ENCODE measurements at places on chromosomes 12 and 14.

- no peak for DNase-seq
These were observed 6.5 kb downstream of the TMBIM4 start for GRCh38 chr12:66163289-66163688.

- DNase-seq = no peak
These were observed 10.5 kb downstream of the RNASE10 start for GRCh38 chr14:20515846-20516245.

GRCh38 chr14:49586673-49587460, 687 bp upstream of the RPS29 start:
- DNase-seq = peak; percentile 70

- no peak for DNase-seq
These were observed 11.5 kb downstream of the CCND2 start for GRCh38 chr12:4285070-4285469.

- DNase-seq = no peak
These were observed 115.2 kb upstream of the NCOR2 start for GRCh38 chr12:124682425-124683151.

- no peak for DNase-seq
These were observed 31.2 kb upstream of the VPS33A start for GRCh38 chr12:122297494-122297893.

DNA sequence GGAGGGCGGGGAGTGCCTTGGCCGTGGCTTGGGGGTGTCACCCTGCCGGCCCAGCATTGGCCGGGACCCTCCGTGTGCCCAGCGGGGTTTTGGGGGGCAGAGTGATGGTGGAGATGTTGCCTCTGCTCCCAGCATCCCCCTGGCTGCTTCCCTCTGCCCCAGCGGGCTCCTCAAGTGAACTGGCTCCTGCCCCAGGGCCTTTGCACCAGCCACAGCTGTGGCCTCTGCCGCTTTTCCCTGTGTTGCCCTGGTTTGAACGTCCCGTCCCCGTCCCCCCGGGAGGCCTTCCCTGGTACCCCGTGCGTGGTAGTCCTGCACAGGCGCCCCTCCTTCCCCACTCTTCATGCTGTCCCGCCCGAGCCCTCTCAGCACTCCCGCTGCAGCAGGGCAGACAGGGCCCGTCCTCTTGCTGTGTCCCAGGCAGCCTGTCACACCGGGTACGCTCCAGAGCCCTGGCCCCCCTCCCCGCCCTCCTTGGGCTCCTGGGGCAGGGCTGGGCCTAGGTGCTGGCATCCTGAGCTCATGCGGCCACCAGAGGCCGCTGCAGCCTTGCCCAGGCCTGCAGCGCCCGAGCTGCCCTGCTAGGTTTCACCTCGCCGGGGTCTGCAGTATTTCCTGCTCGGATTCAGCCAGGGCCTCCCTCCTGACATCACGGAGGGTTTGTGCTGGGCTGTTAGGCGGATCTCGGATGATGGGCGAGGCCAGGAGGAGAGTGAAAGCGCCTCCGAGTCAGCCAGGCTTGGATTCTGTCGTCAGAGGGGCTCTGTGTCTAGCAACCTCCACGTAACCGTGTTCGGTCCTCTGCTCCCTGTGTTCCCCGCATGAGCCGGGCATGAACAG, 9.5 kb downstream of the NOC4L start:
- peak; percentile 86 for DNase-seq

DNA sequence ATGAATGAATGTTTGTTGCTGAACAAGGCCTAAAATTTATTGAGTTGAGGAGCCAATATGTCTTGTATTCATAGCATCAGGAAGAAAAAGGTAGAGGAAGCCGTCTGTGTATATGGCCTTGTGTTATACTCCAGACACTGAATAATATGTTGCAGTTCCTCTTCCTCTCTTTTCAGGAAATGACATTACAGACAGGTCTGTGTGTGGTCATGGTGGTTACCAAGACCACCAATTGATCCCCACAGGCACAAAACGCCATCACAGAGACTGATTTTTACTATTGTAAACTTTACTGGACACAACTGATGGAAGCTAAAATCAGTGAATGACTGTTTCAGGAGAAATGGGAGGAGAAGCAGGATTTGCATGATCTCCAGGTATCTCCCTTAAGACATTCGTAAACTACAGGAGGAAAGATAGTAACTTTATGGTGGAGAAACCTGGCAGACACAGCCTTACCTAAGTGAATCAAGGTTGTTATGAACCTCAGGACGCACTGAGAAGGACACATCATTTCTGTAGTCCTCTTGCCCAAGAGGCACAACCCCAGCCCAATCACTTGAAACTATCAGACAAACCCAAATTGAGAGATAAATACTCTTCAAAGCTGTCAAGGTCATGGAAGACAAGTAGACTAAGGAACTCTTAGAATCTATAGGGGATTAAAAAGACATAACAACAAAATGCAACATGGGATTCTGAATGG, 334.1 kb upstream of the RGS6 start:
- no peak for DNase-seq
